Endodermal cell (in vitro differentiated cells): ENCODE measurements at places on chromosomes 3 and 15. TPM values are rescaled to one million over a fixed set of nuclear protein-coding genes. Genes with fewer than 3 reads are reported as not detected.

PLCD1 gene
- 66.6 to 114 TPM (median 68.7 TPM) in 3 replicates for total RNA-seq

MBD4 gene
- 39.9 to 46.5 TPM (median 45.5 TPM) in 3 replicates for total RNA-seq

UTS2B gene
- 0.61 TPM in 1 of 3 replicates, not detected in the others for total RNA-seq

DNA sequence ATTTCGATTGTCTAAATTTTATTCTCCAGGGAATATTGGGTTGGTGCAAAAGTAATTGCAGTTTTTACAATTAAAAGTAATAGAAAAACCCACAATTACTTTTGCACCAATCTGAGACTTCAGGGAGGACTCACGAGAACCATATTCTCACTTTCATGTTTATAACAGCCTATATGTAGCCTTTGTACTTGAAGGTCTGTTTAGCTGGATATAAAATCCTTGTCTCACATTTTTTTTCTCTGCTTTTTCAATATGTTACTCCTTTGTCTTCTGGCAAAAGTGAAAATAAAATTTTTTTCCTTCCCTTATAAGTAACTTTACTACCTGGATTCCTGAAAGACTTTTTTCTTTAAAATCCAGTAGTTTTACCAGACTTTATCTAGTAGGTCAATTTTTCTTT, 9.2 kb downstream of the SIDT1 start:
- H3K4me3 ChIP-seq, result no peak overlapping the region
- no peak for DNase-seq
- H3K27ac ChIP-seq, result no peak overlapping the region
- H3K36me3 ChIP-seq, result no peaks in the 10 kb centered on the region

GRCh38 chr3:124158168-124158881, 166.4 kb upstream of the ROPN1 start:
- H3K4me3 ChIP-seq, result no peak overlapping the region
- H3K27me3 ChIP-seq, result no peaks in the 10 kb centered on the region
- no peaks in the 10 kb centered on the region for H3K36me3 ChIP-seq
- DNase-seq, result peak; percentile 77
- no peak overlapping the region for H3K27ac ChIP-seq
- peaks cover 6% of the 10 kb centered on the region for H3K4me1 ChIP-seq

DNA sequence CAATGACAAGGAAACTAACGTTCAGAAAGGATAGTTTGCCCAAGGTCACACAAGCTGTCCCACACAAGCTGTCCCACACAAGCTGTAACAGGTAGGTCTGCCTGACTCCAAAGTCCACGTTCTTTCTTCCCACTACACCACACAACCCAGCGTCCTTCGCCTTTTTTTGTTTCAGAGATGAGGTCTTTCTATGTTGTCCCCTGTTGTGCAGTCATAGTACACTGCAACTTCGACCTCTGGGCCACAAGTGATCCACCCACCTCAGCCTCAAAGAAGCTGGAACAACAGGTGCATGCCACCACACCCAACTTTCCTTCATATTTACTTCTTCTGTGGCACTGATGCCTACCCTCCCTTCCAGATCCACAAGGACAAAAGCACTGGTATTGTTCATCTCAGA, 21.4 kb downstream of the MB21D2 start:
- no peak overlapping the region for H3K27ac ChIP-seq
- H3K4me3 ChIP-seq, result no peak overlapping the region
- DNase-seq, result no peak
- no peaks in the 10 kb centered on the region for H3K36me3 ChIP-seq

DNA sequence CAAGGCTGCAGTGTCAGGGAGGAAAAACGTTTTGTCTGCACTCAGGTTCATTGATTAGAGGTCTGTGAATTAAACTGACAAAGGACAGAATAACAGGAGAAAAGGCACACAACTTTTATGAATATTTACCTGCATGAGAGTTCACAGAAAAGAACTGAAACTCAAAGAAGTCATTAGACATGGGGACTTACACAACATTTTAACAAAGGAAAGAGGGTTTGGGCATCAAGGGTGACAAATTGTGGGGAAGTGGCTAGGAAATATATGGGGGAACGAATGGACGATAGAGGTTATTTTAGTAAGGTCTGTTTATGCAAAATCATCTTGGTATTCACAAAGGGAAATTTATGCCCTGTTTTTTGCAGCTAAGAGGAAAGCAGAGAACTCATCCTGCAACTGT, 65.6 kb upstream of the C15orf39 start:
- no peaks in the 10 kb centered on the region for H3K27me3 ChIP-seq
- H3K4me1 ChIP-seq, result peaks cover 6% of the 10 kb centered on the region
- H3K4me3 ChIP-seq, result no peak overlapping the region
- no peak for DNase-seq
- no peak overlapping the region for H3K27ac ChIP-seq

DNA sequence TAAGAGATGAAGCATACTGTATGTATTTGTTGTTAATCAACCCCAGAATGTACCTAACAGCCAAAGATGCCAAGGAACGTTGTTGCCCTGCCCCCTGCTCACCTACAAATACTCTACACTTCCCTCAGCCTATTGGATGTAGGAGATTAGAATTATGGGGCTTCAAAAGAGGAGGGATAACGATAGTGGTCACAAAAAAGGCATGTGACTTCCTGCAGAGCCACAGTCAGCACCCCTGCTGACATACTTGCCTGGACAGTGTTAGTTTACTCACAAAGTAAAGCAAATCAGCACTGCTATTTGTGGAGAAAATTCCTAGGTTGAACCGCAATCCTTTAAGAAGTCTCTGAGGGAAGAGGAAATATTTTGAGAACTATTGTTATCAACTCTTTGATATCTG, 37.9 kb downstream of the PARP15 start:
- H3K27ac ChIP-seq, result no peak overlapping the region
- H3K27me3 ChIP-seq, result no peaks in the 10 kb centered on the region
- DNase-seq, result peak; percentile 58
- no peaks in the 10 kb centered on the region for H3K36me3 ChIP-seq
- no peak overlapping the region for H3K4me3 ChIP-seq

DNA sequence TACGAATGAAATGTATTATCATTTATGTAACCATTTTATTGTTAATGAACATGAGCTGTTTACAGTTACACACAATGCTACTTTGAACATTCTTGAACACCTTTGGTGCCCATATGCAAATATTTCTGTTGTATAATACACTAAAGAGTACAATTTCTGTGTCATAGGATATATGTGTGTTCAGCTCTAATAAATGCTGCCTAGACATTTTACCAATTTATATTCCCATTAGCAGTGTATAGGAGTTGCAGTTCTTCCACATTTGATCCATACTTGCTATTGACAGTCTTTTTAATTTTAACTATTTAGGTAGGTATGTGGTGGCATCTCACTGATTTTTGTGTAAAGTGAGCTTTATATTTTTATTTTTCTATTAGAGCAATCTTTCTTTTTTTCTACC, 331.8 kb downstream of the ZIC1 start:
- no peaks in the 10 kb centered on the region for H3K27me3 ChIP-seq
- no peak overlapping the region for H3K27ac ChIP-seq
- no peaks in the 10 kb centered on the region for H3K4me1 ChIP-seq
- no peak overlapping the region for H3K4me3 ChIP-seq
- no peak for DNase-seq

- no peaks in the 10 kb centered on the region for H3K27me3 ChIP-seq
- H3K27ac ChIP-seq, result no peak overlapping the region
- peaks cover 4% of the 10 kb centered on the region for H3K4me1 ChIP-seq
- no peaks in the 10 kb centered on the region for H3K36me3 ChIP-seq
- no peak for DNase-seq
Observed at GRCh38 chr3:62970648-62971047, 95.4 kb upstream of the CADPS start.

GRCh38 chr3:133445108-133445507, 45.3 kb downstream of the BFSP2 start:
- H3K27me3 ChIP-seq, result no peaks in the 10 kb centered on the region
- no peak overlapping the region for H3K27ac ChIP-seq
- H3K4me3 ChIP-seq, result no peak overlapping the region

DNA sequence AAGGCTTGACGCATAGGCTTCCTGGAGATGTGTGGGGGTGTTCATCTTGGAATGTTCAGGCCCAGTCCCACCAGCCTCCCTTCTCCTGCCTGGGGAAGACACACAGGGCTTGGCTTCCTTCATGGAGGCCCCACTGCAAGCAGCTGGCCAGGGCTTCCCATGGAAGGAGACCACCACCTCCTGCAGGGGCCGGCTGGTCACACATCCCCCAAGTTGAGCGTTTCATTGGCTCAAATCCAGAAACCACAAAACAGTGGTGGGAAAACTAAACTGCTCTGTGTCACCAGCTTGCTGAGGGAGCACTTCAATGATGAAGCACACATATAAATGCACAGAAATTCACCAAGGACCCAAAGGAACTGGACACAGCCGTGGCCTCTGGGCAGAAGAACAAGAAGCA, 8.3 kb downstream of the IQSEC1 start:
- no peaks in the 10 kb centered on the region for H3K27me3 ChIP-seq
- DNase-seq, result no peak
- no peaks in the 10 kb centered on the region for H3K4me1 ChIP-seq
- no peak overlapping the region for H3K27ac ChIP-seq

DNA sequence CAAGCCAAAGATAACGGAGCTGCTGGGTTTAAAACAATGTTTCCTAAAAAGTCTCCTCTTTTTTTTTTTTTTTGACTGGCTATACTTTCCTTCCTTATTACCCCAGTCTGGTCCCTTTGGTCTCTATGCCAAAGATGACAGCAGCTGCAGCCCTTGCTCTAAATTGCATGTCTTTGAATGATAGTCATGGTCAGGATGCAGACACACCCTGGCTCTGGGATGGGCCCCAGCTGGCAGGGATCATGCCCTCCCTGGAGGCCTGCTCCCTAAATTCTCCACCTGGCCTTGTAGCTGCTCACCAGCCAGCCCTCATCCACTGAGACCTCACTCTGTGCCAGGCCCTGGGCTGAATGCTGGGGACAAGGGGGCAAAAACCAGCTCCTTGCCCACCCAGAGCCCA, 95.8 kb downstream of the MESD start:
- H3K27me3 ChIP-seq, result no peaks in the 10 kb centered on the region
- H3K4me3 ChIP-seq, result no peak overlapping the region
- H3K36me3 ChIP-seq, result no peaks in the 10 kb centered on the region
- no peaks in the 10 kb centered on the region for H3K4me1 ChIP-seq
- no peak overlapping the region for H3K27ac ChIP-seq

- H3K4me3 ChIP-seq, result no peak overlapping the region
- H3K27me3 ChIP-seq, result no peaks in the 10 kb centered on the region
- H3K36me3 ChIP-seq, result peaks cover 71% of the 10 kb centered on the region
Observed at GRCh38 chr3:38247366-38248035, 18.1 kb upstream of the SLC22A13 start.

GRCh38 chr3:112654979-112655378, 14.0 kb upstream of the CCDC80 start:
- DNase-seq, result peak; percentile 42
- no peaks in the 10 kb centered on the region for H3K36me3 ChIP-seq
- H3K27ac ChIP-seq, result no peak overlapping the region
- H3K4me3 ChIP-seq, result no peak overlapping the region
- no peaks in the 10 kb centered on the region for H3K4me1 ChIP-seq
